Stimulated activated CD8-positive, alpha-beta memory T cell treated with anti-CD3 and anti-CD28 coated beads, Interleukin-2, amount 100 ng/mL, for 48 hours (primary cell): ENCODE measurements at places on chromosomes 6 and 20.

DNA sequence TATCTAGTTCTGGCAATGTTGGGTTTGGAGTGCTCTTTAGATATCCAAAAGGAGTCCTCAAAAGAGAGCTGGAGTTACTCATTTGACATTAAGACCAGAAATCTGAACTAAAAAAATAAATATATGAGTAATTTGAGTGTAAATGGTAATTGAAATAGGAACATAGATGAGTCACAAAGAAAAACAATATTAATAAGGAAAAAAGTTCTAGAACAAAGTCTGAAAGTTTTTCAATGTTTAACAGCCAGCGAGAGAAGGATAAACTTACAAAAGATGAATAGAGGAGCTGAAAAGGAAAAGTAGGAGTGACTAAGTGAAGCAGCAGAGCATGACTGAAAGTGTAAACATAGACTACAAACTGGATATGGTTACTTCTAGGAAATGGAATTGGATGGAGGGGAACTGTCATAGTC is 46.8 kb downstream of the EPM2A start:
- DNase-seq: no peak

DNA sequence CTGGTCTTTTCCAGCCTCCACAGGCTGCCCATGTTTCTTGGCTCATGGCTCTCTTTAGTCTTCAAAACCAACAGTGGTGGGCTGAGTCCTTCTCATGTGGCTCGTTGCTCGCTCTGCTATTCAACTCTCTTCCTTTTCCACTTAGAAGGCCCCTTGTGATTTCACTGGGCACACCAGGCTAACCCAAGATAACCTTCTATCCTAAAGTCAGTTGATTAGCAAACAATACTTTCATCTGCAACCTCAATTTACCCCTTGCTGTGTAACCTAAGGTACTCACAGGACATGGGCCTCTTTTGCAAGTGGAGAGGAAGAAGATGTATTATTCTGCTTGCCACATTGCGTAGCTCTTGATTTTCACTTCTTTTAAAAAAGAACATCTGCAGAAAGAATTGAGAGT is 79.6 kb downstream of the UTRN start:
- DNase-seq: no peak

DNA sequence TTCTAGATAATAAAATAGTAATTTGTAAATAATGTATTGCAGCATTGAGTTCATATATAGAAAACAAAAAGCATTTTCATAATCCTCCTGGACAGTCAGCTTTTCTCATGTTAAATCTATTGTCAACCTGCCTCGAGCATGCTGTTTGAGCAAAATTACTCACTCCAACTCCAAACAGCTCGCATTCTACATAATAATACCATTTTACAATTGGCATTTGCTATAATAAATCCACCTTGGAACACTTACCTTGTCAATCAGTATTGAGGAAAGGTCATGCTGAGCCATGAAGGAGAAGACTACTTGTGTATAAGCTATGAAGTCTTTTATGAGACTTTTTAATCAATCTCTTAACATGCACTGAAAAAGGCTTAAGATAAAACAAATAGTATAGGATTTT is 682.6 kb downstream of the CBLN4 start:
- DNase-seq: no peak

DNA sequence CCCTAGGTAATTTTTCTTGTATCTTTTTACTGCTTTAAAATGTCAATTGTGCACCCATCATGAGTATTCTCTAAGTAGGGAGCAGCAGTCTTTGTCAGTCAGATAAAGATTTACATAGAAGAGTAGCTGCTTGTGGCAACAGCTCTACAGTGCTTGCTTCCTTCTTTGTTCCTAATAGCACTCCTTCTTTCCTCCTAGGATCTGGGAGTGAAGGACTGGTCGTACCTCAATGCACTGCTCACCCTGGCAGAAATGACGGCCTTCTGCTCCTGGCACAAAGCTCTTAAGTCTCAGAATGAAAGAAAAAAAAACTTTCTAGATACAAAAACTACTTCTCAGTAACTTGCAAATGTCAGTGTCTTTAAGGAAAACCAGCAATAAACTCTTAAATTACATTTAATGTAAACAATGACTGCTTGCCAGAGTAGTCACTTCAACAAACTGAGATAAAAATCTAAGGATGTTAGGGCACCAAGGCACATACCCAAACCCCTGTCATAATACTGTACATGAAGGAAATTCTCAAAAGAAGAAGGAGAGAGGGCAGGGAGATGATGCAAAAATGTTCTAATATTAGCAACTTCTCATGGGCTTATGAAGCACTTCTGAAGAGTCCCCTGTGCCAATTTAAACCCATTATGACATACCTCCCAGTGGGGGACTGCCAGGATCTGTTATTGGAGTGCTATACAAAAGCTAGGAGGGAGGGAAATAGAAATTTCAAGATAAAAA is 34.0 kb downstream of the NCOA6 start:
- no peak for DNase-seq

DNA sequence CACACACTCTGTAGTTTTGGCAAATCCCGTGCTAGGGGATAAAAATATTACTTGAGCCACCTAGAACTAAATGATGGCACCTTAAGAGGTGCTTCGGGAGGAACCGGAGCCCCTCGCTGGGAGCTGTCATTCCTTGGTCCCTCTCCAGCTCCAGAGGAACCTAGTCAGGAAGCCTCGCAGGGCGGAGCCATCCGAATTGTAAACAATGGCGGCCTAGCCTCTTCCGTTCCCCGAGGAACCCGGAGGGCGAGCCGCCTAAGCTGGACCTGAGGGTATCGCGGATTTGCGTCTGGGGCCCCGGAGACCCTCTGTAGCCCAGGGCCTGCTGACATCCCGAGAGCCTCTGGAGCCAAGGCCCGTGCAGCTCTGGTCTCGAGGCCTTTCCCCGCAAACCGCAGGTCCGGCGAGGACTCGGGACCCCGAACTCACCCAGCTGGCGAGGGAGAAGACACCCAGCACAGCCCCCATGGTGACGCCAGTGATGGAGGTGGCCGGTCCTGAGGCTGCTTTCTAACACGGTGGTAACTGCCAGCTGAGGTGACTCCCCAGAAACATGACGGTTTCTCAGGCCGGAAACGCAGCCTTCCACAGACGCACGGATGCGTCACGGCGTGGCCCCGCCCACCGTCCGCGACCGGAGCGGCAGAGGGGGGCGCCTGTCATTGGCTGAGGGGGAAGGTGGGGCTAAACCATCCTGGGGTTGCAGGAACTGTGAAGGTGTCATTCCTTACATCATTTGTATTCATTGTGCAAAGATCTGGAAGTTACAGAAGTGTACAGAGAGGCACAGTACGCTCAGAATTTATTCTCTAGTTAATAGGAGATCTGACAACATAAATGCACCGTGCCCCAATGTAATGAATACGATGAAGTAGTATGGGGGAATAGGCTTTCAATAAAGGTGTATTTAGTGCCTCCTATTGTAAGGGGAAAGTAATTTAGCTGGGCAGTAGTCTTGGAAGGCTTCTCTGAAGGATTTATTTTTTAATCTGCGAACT is at the start of gene SERINC3:
Gene SERINC3, minus strand, starts transcription at position 587 of the 998 bp plus-strand sequence. Its CDS starts 119 bp downstream, at position 468.
- peak; percentile 95 for DNase-seq

DNA sequence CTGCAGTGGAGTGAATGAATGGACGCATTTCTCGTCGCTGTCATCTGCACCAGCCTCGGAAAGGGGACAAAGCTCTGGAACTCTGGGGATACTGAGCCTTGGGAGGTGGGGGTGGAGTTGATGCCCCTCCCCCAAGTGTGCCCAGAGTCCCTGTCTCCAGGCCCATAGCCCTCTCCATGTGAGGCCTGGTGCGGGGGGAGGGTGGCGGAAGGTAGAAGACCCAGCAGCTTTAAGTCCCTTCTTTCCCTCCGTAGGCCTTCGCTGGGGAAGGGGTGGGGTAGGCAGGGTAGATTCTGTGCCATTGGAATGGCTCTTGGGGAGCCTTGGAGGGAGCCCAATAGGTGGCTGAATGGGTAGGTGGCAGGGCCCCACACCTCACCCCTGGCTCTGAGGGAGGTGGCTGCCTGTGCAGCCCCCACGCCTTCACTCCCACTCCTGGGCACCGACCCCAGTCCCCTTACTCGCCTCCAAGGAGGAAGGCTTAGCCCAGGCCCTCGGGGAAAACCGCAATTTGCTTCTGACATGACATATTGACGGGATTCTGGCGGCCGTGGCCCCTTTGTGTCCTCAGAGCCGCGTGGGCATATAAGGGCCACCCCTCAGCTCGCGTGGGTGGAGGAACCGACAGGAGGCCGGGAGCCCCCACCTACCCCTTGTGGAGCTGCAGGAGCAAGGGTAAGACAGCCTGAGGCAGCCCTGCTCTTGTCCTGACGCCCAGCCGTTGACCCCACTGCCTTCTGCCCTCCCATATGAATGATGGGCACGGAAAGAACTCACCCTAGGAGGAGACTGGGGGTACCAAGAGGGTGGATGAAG is at the start of gene BPIFB3:
Gene BPIFB3, plus strand, starts transcription at position 613 of the 816 bp plus-strand sequence. CDS start 1,533 bp downstream, outside the sequence.
- no peak for DNase-seq

DNA sequence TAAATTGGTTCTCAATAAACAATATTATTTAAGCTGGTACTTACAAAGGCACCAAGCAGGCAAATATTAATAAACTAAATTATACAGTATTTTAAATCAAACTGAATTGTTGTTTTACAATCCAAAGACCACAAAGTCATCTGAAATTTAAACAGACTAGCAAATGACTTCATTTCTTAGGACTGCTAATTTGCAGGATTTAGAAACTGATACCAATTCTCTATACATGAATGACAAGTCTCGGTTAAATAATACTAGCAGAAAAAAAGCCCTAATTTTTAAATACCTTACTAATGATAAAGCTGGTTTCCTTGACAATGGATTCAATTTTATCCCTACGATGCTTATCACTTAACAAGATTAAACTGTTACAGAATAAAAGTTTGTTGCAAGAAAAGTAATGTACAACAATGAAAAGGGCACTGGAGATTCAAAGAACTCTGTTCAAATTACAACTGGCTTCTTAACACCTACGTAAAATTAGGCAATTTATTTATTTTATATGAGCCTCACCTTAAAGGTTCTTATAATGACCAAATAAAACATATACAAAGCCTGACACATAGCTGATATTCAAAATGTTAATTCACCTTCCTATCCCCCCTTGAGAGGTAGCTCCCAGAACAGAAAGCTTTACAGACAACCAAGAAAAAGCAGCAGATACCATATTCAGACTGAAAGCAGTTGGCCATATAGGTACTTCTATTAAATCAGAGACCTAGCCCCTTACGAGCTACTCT is 33.1 kb downstream of the HBS1L start:
- DNase-seq: no peak

GRCh38 chr20:1734269-1734858 is 76.8 kb upstream of the SIRPG start:
- no peak for DNase-seq

DNA sequence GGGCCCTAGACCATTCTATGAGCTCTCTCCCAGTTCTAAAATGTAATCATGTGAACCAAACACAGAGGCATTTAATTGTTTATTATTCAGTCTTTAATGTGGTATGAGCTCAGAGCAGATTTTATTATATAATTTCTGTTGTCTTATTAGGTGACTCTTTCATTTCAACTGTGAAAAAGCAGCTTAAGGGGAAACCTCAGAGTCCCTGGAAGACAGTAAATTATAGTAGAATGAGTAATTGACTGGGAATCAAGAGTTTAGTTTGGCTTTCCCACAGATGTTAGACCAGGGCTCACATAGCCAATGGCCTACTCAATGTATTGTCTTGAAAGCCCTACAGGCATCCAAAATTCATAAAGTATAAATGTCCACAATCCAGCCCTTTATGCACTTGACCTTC is 390.4 kb upstream of the SLC35B3 start:
- DNase-seq: no peak

- no peak for DNase-seq
These were observed 93.3 kb downstream of the CDH22 start for GRCh38 chr20:46214824-46215488.

- DNase-seq: no peak
These were observed 90.8 kb upstream of the OGFRL1 start for GRCh38 chr6:71197780-71198179.

GRCh38 chr6:1552296-1552761 is 57.4 kb upstream of the FOXC1 start:
- no peak for DNase-seq

DNA sequence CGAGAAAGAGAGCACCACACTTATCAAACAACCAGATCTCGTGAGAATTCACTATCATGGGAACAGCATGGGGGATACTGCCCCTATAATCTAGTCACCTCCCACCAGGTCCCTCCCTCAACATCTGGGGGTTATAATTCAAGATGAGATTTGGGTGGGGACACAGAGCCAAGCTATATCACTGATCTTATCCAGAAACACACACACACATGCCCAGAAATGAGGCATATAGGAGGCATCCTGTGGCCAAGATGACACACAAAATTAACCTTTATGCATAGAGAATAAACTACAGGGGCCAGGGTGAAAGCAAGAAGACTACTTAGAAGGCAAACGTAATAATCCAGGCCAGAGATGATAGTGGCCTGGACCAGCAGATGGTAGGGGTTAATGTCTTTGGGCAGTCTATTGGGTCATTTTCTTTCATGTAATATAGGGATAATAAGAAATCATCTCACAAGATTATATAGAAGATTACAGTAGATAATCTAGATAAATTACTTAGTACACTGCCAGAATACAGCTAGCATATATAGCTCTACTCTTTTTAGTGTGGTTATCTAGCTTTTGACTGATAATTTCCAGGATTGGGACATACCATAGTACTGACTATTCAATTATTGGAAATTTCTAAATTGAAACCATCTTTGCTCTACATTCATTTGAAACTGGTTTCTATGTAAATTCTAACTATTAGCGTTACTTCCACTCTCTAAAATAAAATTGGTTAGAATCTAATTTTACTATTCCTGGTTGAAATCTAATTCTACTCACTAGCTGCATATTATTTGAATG is 20.0 kb downstream of the RNF144B start:
- DNase-seq: no peak

GRCh38 chr6:107757910-107758309 is 66.2 kb downstream of the SCML4 start:
- DNase-seq: no peak

DNA sequence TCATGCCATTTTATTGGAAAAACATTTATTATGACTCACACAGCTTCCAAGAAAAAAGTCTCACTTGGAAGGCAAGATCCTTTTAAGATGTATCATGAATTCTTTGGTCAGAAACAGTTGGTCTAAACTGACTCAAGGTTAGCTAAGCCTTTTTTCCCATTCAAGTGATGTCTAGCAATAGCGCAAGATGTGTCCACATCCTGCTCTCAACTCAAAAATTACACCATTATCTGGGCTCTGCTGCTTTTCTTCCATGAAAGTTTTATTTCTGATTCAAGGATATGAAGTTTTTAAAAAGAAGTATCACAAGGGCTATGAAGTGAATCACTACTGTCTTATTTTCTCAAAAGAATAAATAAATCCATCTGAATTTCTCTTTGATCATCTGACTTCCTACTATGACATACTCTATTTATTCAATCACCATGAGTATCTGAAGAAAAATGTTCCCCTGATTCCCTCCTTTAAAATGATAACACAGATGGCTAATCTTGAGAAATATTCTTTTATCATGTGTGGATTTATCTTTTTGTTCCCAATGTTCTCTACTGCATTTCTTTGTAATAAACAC is 139.2 kb downstream of the AHI1 start:
- DNase-seq: no peak

GRCh38 chr6:144320741-144321140 is 35.6 kb downstream of the UTRN start:
- DNase-seq: no peak

GRCh38 chr6:164554700-164555476 is 754.5 kb downstream of the C6orf118 start:
- no peak for DNase-seq
